ENCODE measurements at places on chromosomes 12 and 14.

DNA sequence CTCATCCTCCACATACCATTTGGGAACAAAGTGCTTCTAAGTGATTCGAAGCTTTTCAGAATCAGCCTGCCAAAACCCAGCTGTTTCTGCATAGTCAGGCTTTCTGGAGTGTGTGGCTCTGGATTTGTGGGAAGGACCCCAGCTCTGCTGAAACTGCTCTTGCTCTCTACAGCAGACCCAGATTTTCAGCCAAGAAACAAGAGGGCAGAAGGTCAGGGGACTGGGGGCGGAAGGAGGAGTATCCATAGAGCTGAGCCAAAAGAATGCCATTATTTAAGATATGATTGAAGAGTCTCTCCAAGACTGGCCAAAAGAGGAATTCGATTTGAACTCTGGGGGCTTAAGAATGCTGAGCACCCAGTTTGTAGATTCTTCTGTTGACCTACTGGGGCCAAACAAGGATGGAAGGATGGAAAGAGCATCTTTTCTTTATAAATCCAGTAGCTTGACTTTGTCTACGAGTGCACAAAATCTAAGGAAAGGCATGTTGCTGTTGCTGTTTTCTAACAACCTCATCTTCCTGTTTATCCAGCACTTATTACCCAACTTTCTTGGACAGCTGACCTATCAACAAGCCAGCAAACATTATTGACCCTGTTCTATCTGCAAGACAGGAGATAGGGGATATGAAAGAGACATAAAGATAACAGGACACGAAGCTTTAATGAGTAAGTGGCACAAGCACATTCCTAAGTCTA is 29.2 kb downstream of the FBLN5 start:
- DNase-seq: no peak

GRCh38 chr14:93520053-93520607 is 89.4 kb downstream of the UNC79 start:
- DNase-seq: no peak

DNA sequence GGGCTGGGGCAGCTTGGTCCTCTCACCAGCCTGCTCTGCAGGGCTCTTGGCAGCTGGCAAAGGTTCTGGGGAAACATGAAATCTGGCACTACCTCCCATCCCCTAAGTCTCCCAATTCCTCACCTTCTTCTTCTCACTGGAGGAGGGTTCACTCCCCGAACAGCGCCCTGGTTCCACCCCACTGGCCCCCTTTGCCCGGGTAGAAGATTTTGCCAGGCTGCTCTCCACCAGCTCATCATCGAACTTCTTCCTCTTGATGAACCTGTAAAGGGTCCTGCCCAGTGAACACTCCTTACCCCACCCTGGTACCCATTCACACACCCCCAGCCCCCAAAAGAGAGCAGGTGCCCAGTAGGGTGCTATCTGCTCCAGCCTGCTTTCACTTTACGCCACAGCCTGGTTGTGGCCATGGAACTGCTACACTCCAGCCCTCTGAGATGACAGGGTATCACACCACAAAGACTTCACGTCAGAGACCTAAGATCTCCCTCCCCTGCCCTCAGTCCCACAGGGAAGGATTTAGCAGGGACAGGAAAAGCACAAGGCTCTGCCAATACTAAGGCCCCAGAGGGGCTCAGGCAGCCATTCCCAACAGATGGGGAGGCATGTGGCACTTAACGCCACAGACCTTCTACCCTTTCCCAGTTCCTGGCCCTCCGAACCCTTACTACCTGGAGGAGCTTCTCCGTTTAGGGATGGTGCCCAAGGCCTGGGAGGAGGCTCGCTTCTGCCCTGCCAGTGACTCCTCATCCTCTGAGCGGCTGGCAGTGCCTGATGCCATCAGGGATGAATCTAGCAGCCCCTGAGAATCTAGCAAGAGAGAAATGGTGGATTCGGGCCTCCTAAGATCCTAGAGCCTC is 2.3 kb downstream of the MCRS1 start:
- no peak for DNase-seq

- no peak for DNase-seq
Observed at GRCh38 chr12:100077367-100077766, 65.3 kb downstream of the BLTP3B start.

DNA sequence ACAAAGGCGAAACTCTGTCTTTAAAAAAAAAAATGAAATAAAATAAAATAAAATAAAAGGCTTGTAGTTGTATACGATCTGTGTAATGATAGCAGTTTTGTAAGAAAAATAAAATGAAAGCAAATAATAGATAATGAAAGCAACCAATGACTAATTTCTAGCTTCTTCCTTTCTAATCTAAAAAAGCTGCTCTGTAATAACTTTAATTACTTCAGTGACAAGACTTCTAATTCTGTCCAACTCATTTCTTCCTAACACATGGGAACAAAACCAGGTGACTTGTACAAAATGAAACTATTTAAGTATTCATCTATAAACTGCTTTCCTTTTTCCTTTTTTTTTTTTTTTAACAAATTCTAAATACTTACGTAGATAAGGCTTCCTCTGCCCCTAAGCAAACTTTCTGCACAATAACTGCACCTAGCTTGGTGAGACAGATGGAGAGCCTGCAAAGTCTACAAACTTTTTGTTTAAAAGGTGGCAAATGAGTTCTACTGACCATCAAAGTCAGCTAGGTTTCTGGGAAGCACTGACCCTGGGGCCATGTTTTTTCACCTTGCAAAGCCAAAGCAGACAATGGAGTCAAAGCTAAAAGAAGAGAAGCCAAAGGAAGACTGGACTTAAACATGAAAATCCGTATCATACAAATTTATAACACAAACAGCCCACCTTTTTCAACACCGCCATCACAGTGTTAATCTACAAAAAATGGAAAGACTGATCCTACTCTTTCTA is 28.2 kb downstream of the DENND5B start:
- no peak for DNase-seq
